ENCODE measurements at places on chromosomes 12 and 14.

- no peak for DNase-seq
These were observed 283.2 kb downstream of the TTC8 start for GRCh38 chr14:89107626-89108025.

- DNase-seq, result no peak
These were observed 166.7 kb upstream of the SYT1 start for GRCh38 chr12:78697817-78698415.

DNA sequence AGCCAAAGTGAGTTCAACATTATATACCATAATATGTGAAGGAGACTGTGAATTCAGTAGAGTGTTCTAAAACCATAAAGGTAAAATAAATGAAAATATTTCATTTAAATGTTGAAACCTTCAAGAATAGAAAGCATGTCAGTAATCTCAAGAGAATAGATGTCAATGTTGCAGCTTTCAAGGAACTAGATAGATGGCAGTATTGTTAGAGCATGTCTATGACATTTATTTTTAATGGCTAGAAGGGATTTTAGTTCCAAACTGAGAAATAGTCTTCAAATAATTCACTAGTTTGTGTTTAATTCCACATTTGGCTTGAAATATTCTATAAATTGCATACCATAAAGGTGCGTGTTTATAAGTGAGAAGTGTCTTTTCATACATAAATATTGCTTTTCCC is 326.5 kb downstream of the FLRT2 start:
- no peak for DNase-seq

- DNase-seq, result no peak
These were observed 10.1 kb downstream of the RNASE1 start for GRCh38 chr14:20792556-20792955.

GRCh38 chr12:8605057-8605456 is 7.6 kb downstream of the AICDA start:
- peak; percentile 53 for DNase-seq

- no peak for DNase-seq
These were observed 78.0 kb downstream of the LRRC74A start for GRCh38 chr14:76904100-76904739.

- DNase-seq, result no peak
These were observed 12.9 kb downstream of the USP30 start for GRCh38 chr12:109065154-109065852.

DNA sequence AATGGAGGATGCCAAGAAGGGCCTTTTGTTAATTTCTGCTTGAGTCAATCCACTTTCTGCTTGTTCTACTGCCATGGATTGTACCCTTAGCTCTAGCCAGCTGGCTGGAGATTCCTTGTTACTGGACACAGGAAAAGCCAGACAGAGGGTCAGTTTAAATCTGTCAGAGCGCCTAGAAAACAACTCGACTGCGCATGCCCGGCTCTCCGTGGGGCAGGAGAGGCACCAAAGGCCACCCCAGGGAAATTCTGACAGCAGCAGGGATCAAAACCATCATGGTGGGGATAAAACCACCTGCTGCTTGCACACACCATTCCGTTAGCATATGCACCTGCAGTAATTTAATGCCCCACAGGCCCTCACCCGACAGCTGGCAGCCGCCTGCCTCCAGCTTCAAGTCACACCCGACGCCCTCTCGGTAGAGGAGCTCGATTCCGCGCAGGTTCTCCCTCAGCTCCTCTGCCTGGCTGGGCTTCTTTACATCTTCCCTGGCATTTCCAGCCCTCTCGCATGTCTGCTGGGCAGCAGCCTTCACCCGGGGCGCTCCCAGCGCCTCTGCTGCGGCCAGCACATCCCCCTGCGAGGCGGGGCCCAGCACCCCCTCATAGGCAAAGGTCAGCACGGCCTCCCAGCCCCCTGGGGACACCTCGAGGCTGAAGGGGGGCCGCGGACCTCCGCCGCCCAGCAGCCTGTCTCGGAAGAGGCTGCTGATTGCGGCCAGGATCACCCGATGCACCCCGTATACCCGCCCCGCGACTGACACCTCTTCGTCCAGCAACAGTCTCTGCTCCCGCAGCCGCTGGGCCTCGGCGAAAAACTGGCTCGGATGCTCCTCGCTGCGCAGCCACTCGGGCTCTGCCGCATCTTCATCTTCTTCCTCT is 1.0 kb downstream of the KLHL33 start:
- DNase-seq, result peak; percentile 56

DNA sequence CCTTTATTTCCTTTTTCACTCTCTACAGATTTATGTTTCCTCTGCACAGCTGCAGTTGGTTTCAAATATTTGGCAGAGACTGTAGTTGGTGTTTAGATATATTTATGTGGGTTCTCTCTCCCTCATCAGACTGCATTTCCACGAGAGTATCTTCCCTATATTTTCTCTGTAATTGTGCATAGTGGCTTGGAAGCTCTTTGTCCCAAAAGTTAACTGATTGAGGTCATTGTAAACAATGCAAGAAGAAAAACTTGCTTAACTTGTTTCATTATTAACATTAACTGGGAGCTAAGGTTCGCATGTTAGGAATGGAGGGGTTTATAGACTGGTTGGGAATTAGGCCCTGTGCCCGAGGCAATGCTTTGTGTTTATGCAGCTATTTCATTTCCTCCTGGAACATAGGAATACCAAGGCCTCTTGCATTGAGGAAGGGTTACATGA is 216.9 kb upstream of the HMGA2 start:
- DNase-seq, result no peak

DNA sequence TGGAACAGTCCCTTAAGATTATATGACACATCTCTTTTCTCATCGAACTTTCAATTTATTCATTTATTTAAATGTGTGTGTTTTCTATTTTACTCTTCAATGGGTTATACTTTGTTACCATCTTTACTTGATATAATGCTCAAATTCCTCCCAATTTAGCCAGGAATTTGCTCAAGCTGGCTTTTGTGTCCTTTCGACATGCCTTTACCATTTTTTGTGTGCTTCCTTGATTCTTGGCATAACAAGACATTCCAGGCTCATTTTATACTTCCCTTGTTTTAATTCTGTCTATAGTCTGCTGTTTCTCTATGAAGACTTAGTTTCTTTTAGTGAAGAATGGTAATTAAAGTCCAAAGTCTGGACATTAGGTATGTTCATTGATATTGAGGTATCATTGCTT is 315.8 kb downstream of the AEBP2 start:
- DNase-seq, result no peak

DNA sequence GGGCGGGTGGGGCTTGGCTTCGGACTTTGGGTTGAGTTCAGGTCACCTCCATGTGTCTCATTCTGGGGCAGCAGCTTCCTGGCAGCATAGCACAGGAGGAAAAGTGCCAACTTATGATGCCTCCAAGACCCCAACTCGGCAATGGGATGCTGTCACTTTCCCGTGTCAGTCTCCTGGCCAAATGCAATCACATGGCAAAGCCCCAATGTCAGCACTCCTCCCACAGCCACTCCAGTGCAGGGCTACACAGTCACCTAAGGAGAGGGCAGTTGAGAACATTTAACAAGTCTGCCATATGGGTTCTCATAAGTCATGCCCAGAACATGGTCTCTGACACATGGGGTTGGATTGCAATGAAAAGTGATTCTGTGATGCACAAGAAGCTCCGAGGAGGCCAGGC is 26.7 kb downstream of the ELK3 start:
- DNase-seq, result no peak

- DNase-seq, result no peak
These were observed 286.5 kb upstream of the TMPO start for GRCh38 chr12:98228683-98229539.

DNA sequence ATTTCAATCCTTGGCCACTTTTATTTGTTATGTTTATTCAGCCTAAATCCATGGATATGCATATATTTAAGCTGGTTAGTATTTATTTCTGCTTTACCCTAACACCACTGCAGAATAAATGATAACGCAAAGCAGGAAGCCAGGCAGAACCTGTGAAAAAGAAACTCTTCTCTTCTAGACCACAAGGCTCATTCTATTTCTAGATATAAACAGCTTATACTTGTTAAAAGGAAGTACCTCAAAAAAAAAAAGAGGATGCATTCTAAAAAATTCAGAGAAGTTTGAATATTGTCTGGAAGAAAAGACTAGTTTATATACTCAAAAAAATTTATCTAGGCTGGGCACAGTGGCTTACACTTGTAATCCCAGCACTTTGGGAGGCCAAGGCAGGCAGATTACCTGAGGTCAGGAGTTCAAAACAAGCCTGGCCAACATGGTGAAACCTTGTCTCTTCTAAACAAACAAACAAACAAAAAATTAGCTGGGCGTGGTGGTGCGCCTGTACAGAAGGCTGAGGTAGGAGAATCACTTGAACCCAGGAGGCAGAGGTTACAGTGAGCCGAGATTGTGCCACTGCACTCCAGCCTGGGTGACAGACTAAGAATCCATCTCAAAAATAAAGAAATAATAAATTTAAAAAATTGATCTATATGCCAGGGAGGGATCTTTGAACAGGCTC is 55.8 kb downstream of the GALNT4 start:
- no peak for DNase-seq

GRCh38 chr12:57216921-57217879 is 606 bp downstream of the NXPH4 start:
- no peak for DNase-seq

- DNase-seq, result no peak
These were observed 60.9 kb upstream of the ZFP36L1 start for GRCh38 chr14:68853749-68854148.

DNA sequence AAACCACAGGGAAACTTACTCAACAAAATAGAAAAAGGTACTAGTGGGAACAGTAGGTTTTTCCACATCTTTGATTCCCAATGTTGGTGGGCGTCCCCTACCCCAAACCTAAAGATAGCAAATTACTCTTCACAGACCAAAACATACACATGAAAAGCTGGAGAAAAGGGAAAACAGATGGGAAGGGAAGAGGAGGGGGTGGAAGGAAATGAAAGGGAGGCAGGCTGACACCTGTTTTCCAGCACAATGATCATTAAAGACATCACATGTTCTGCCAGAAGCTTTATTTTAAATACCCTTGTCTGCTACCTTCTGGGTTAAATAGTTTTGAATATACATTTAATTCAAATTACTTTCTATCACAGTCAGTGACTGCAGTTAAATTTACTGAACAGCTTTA is 1617.9 kb upstream of the SEL1L start:
- DNase-seq, result no peak

GRCh38 chr12:70759161-70759918 is 122.1 kb upstream of the PTPRB start:
- no peak for DNase-seq

DNA sequence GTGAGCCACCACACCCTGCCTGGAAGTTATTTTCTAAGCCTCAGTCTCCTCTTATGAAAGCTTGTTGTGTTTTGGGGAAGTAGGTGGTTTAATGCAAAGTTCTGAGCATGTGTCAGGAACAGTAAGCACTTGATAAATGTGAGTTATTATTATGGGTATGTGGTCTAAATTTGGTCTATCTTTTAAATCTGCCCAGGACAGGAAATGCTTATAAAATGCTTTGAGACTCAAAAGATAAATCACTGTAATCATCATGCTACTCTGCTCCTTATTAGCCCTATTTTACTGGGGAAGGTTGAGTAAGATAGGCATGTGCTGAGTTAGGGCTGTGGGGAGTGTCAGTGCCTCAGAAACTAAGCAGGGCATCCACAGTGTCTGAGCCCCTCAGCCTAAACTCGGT is 13.1 kb upstream of the SRSF5 start:
- DNase-seq, result no peak

DNA sequence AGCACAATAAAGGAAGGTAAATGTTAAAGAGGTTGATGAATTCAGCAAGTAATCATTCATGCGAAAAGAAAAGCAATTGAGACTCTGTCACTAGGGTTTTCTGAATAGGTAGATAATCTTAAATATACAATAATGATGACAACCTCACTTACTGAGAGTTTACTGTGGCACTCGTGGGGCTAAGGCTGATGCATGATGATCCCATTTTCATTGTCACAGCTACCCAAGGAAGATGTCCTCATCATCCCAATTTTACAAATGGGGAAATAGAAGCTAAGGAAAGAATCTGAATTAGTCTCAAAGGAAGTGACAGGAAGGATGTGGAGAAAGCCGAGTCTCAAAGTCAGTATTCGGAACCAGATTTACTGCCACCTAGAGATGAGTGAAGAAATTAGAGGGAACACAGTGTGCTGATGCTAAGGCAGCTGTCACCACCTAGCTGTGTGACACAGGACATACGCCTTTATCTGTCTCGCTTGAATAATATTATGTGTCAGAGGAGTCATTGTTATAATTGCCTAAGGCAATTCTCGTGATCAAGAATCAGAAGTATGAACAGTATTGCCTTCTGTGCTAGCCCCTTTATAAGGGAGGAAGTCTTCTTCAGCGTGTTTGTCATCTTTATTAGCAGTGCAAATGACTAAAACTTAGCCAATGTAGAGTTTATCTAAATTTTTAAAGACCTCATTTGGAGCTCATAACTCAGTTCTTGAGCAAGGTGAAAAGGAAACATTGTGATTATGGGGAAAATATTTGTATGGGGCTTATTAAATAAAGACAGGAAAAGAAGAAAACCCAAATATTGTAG is 63.2 kb downstream of the ERGIC2 start:
- DNase-seq, result peak; percentile 40

- DNase-seq, result no peak
These were observed 25.2 kb upstream of the NTN4 start for GRCh38 chr12:95815632-95816212.

- peak; percentile 29 for DNase-seq
These were observed 10.2 kb downstream of the CD69 start for GRCh38 chr12:9750276-9751203.

DNA sequence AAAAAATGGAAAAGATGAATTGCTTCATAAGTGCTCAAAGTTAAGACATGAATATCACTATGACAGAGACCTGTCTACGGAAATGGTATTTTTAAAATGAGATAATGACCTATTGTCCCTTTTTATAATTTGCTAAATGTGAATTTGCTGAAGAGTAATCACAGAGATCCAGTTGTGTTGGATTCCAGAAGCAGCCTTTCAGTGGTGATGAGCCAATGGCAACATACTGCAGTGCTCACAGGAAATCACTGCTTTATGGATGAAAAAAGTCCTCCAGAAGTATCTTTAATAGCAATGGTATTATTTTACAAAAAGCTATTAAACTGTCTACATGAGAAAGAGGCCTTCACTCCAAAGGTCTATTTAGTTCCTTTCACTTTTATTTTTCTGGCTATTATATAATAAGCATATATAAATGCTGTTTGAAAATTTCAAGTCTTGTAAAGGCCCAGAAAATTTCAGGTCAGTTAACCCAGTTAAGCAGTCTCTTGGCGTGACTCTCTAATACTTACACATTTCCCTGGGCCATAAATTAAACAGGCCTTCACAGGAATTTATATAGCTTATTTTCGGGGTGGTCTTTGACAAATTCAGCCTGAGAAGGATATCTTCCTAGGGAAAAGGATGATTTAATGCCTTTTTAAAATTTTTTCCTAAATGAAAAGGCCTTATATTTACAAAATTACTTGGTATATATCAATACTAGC is 55.4 kb downstream of the KCNJ8 start:
- no peak for DNase-seq

- no peak for DNase-seq
These were observed 131.0 kb downstream of the TTC8 start for GRCh38 chr14:88955455-88955854.

DNA sequence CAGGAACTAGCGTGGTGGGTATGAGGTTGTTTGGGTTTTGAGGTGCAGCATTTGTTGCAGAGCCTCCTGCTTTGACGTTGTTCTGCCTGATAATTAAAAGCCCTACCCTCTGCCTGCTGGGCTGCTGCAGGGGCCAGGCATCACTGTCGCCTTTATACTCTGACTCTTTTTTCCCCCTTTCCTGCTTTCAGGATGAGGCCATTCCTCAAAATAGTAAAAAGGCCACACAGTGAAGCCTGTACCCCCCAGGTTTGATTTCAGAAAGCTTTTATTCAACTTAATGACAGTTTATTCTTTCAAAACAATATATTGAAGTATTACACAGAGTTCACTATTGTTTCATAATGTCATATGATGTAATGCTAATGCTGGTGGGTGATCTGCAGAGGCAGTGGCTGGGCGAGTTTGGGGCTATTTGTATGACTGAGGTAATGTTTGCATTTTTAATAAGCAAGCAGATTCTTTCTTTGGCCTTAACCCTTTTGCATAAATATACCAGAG is 9.1 kb downstream of the BORCS5 start:
- DNase-seq, result no peak
